ENCODE measurements at places on chromosomes 2 and 18.

- DNase-seq, result peak; percentile 49
Measured at GRCh38 chr2:99488539-99489062, 1.2 kb downstream of the REV1 start.

DNA sequence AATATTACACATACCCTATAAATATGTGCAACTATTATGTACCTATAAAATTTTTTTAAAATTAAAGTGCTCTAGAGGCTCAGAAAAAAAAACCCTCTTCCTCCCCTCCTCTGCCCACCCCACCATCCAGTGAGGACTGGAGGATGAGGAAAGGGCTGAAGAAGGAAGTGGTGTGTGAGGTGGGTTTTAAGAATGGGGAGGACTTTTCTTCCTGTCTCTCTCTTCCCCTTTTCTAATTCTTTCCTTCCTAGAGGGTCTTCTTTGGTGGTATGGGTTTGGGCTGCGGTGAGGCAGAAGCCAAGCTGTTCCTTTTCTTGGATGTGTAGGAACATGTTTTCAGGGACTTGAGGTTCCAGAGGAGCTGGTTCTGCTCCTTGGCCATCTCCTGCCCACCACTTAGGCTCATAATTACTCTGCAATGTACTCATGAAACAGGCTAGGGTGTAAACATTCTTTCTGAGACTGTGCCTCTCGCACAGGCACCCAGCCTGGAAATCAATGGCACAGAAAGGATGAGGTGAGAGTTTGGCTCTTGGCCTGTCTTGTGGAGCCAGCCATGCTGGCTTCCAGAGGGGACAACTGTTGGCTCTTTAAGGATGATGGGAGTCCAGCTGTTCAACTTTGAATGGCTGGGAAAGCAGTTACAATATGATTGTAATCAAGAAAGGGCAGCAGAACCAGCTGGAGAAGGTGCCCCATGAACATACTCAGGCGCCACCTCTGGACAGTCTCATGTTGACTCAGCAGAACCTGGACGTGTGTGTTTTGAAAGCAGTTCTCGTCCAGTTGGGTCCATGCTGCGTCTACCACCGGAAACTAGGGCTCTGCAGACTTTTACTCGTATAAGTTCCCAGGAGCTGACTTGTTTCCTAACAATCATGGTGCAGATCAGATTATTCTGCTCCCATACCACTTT lies 38.3 kb downstream of the IL1RL2 start:
- no peak for DNase-seq

- no peak for DNase-seq
Measured at GRCh38 chr2:96207073-96207773, 1.4 kb downstream of the STARD7 start.

DNA sequence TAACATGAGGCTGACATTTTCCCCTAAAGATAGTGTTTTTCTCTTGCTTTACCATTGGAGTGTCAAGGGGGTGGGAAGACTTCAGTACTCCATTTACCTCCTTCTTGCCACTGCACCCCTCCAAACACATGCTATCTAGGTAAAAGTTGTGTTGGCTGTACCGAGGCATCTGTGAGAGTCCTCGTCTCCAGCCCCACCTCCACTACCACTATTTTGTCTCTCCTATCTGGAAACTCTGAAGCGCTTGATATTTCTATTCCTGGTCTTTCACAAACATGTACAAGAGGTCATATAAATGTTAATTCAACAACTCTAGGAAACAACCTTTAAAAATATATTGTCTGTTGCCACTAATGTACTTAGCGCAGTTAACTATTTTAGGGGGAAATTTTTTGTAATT lies 132.6 kb downstream of the PKP4 start:
- no peak for DNase-seq

DNA sequence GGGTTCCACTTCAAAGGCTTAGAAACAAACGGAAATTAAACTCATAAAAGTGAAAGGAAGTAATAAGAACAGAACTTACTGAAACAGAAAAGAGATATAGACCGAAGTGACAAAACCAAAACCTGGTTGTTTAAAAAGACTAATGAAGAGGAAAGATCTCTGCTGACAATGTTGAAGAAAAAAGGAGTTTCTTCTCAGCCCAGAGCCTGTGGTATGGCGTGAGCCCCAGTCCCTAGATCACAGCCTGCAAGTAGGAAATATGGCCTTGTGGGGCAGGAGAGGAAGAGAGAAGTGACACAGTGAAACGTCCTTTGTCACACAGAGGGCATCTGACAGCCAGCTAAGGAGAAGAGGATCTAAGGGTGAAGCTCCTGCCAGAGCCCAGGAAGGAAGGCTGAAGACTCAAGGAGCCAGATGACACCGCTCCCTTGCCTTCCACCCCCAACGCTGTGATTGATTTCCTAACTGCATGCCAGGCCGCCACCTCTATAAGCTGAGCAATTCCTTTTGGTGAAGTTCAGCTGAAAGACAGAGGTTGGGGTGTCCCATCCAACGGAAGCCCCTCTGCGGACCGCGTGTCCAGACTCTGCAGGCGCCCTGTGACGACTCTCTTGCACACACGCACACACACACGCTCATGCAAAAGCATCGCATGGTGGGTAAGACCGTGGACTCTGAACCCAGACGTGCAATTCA lies 141.1 kb downstream of the HDAC4 start:
- DNase-seq, result no peak

GRCh38 chr18:5604778-5605177 lies 61.0 kb upstream of the EPB41L3 start:
- DNase-seq, result peak; percentile 13

GRCh38 chr2:116809109-116809508 lies 1005.4 kb upstream of the DDX18 start:
- DNase-seq, result no peak

DNA sequence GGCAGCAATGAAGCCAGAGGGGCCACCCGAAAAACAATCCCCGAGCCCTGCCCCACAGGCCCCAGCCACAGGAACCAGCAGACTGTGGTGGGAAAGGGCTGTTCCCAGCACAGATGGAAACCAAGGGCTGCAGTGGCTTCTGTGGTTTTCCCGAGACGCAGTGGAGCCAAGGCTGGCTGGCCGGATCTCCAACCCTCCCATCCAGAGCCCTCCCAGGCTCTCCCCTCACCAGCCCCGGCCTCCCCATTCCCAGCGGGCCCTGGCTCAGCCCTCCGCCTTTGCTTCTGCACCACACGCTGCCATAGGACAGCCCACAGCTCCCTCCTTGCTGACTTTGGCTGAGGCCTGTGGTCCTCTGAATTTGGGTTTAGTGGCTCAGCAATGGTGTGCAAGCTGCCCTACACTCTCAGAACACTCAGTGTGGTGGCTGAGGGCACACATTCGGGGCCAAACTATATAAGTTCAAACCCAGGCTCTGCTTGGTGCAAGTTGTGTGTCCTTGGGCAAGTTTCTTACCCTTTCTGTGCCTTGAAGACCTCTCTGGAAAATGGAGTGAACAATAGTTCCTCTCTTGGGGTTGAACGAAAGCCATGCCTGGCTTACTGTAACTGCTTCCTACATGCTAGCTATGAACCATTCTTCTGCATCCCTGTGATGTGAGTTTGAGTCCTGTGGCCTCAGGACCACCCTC lies 200.1 kb downstream of the SMAD7 start:
- no peak for DNase-seq

DNA sequence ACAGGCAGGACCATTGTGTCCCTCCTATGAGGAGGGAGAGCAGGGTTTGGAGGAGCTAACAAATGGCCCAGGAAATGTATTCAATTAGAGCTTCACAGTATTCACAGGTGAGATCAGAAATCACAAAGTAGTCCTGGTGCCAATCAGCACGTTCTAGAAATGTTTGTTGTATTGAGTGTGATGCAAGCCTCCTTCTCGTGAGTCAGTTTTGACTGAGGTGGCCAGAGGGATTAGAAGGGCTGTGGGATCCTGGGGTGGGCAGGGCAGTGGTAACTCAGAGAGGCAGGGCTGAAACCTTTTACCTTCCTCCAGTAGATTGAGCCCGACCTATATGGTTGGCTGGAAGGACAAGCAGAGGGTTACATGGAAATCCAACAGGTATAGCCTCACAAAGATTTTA lies 95.0 kb downstream of the BOD1L2 start:
- DNase-seq, result no peak

DNA sequence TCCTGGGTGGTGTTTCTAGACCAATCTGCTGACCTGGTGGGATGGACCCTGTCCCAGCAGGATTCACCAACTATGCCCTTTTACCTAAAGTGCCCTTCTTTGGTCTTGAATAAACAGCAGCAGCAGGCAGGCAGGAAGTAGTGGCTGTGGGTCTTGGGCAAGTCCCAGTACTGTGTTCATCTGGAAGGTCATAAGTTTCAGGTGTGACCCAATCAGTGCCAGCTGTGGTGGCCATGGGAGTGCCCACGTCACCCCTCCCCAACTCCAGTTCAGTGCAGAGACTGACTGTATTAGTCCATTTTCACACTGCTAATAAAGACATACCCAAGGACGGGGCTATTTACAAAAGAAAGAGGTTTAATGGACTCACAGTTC lies 148.3 kb upstream of the SRD5A2 start:
- no peak for DNase-seq

Data from NCI-H2171 treated with DMSO at 0.1 percent for 48 hours (cell line).